Stimulated activated CD4-positive, alpha-beta T cell treated with anti-CD3 and anti-CD28 coated beads, Interleukin-2, amount 100 ng/mL, for 24 hours (primary cell): ENCODE measurements at places on chromosomes 2 and 18.

GRCh38 chr2:15840148-15840547 lies 100.2 kb upstream of the MYCN start:
- no peak for DNase-seq

DNA sequence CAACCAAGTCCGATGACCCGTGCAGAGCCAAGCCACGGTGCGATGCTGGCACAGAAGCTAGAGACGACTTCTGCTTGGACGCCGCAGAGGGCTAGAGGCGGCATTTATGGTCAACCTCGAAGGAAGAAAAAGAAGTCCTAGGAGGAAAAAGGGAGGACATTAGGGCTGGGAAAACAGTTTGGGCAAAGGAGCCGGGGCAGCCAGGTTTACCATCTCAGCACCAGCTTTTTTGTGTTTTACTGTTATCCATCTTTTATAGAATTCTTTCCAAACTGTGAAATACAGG lies 643 bp upstream of the DTNB start:
- no peak for DNase-seq

- DNase-seq: no peak
Observed at GRCh38 chr2:225464346-225465025, 65.0 kb downstream of the NYAP2 start.

DNA sequence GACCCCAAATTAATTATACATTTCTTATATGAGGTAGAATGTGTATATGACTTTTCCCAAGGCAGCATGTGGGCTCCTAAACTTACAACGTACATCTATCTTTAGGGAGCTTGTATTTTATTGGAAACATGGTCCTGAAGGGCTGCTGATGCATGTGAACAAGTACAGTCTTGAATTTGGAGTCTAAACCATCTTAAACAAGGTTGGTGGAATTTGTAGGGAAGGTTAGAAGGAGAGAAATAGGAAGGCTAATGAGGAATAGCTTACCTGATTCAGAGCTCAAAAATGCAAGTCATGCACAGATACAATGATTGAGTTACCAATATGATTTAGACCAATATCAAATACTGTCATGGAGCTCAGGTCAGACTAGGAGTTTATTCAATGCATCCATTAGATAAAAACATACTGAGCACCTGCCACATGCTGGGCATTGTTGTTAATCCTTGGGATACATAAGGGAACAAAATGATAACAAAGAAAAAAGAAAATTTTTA lies 458.6 kb upstream of the ETAA1 start:
- no peak for DNase-seq

- no peak for DNase-seq
Observed at GRCh38 chr2:36882532-36882931, 83.8 kb downstream of the STRN start.
